ENCODE measurements at places on chromosomes 13 and 19. TPM values are rescaled to one million over a fixed set of nuclear protein-coding genes. Genes with fewer than 3 reads are reported as not detected.

DNA sequence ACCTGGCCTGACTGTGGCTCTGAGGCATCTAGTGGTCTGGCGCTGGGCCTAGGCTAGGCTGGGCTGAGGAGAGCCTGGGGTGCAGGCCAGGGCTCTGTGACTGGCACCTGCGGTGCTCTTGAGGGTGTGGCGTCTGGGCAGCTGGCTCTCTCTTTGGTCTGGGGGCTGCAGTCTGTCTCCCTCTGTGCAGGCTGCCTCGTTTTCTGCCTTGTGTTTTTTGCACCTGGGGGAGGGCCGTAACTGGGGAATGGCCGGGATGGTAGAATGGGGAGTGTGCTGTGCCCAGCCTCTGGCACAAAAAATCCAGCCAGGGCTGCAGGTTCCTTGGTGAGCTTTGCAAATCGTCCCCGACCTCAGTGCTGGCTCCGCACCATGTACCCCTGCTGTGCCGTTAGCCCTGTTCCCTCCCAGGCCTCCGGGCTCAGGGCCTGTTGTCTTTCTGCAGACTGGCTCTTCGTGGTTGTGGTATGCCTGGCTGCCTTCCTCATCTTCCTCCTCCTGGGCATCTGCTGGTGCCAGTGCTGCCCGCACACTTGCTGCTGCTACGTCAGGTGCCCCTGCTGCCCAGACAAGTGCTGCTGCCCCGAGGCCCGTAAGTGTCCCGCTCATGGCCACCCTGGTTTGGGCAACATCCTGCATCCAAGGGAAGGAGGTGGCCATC lies 6.5 kb upstream of the USF2 start:
- H3K36me3 ChIP-seq, result peaks cover 2% of the 10 kb centered on the region
- H3K4me3 ChIP-seq, result no peak overlapping the region
- H3K27me3 ChIP-seq, result peaks cover 7% of the 10 kb centered on the region
- no peak for DNase-seq

GRCh38 chr13:75715601-75716523 lies 79.7 kb downstream of the LMO7 start:
- no peaks in the 10 kb centered on the region for H3K36me3 ChIP-seq
- no peak overlapping the region for H3K4me3 ChIP-seq
- no peak overlapping the region for H3K27ac ChIP-seq
- no peak for DNase-seq
- H3K27me3 ChIP-seq, result no peaks in the 10 kb centered on the region

DNA sequence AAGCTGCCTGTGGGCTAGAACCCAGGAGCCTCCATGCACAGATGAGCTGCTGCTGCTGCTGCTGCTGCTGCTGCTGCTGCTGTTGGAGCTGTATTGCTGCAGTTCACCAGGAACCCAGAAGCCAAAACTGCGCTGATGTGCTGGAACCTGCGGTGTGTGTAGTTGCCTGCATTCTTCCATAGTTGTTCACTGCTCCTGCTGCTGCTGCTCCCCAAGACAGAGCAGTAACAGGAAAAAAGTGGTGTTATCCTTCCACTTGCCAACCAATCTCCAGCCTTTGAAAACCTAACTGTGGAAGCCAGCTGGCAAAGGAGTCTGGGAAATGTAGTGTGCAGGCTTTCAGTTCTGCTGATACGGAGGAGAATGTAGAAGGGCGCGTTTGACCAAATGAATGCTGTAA lies 37.9 kb downstream of the ARHGAP35 start:
- H3K27me3 ChIP-seq, result no peaks in the 10 kb centered on the region
- H3K4me3 ChIP-seq, result no peak overlapping the region
- no peaks in the 10 kb centered on the region for H3K36me3 ChIP-seq

- no peaks in the 10 kb centered on the region for H3K36me3 ChIP-seq
- H3K27me3 ChIP-seq, result no peaks in the 10 kb centered on the region
- no peak overlapping the region for H3K4me3 ChIP-seq
- no peak for DNase-seq
- H3K27ac ChIP-seq, result no peak overlapping the region
Measured at GRCh38 chr13:81247711-81248110, 906.8 kb upstream of the SPRY2 start.

- no peaks in the 10 kb centered on the region for H3K4me1 ChIP-seq
- H3K4me3 ChIP-seq, result no peak overlapping the region
- no peak overlapping the region for H3K27ac ChIP-seq
- H3K27me3 ChIP-seq, result no peaks in the 10 kb centered on the region
Measured at GRCh38 chr13:90365130-90365529, 982.4 kb upstream of the MIR17HG start.

DNA sequence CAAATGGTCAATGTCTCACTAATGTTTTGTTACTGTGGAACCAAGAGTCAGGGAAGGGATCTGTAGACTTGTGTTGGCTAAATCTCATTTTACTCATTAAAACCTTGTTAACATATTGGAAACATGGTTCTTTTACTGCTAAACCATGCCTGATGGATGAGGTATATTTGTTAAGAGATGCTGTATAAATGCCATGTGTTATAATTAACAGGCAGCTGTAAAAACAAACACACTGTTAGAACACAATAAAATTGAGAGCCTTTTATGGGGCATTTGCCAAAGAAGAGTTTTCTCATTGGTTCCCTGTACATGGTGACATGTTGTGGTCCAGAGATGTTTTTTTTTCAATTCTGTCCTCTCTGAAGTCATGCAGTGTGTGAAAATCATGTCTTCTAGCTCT lies 121.9 kb downstream of the ESD start:
- H3K36me3 ChIP-seq, result peaks cover 5% of the 10 kb centered on the region
- no peaks in the 10 kb centered on the region for H3K27me3 ChIP-seq
- H3K27ac ChIP-seq, result no peak overlapping the region
- no peak for DNase-seq
- no peak overlapping the region for H3K4me3 ChIP-seq

DNA sequence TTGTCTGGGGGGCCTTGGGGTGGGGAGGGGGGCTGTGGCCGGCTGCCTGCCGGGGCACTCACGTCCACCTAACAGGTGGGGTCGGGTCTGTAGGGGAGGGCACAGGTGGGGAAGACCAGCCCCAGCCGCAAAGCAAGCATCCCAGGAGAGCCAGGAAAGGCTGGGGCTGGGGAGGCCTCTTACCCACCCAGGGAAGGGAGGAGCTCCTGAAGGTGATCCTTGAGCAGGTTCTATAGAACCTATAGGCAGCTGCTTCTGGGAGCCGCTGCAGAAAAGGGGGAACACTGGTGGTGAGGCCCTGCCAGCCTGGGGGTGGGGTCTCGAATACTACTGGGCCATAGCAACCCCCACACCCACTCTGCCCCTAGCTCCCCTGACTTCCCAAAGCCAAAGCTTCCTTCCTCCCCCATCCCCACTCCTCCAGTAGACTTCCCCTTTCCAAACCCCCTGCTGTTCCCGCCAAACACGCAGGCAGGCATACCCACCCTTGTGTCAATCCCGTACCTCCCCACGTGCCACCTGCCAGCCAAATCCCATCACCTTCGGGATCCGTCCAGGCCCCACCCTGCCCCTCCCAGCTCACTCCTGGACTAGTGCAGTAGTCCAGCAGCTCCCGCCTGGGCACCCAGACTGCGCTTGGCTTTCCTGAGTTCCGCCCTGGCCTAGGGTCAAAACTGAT lies 5.6 kb downstream of the KLF16 start:
- no peaks in the 10 kb centered on the region for H3K36me3 ChIP-seq
- H3K27me3 ChIP-seq, result peaks cover 25% of the 10 kb centered on the region
- no peak for DNase-seq
- H3K4me3 ChIP-seq, result peak overlapping the region; percentile 47
- H3K4me1 ChIP-seq, result peaks cover 22% of the 10 kb centered on the region
- H3K27ac ChIP-seq, result no peak overlapping the region

- peaks cover 46% of the 10 kb centered on the region for H3K4me1 ChIP-seq
- no peak for DNase-seq
- H3K36me3 ChIP-seq, result peaks cover 19% of the 10 kb centered on the region
- no peaks in the 10 kb centered on the region for H3K27me3 ChIP-seq
Measured at GRCh38 chr19:6250909-6251308, 28.9 kb downstream of the MLLT1 start.

DNA sequence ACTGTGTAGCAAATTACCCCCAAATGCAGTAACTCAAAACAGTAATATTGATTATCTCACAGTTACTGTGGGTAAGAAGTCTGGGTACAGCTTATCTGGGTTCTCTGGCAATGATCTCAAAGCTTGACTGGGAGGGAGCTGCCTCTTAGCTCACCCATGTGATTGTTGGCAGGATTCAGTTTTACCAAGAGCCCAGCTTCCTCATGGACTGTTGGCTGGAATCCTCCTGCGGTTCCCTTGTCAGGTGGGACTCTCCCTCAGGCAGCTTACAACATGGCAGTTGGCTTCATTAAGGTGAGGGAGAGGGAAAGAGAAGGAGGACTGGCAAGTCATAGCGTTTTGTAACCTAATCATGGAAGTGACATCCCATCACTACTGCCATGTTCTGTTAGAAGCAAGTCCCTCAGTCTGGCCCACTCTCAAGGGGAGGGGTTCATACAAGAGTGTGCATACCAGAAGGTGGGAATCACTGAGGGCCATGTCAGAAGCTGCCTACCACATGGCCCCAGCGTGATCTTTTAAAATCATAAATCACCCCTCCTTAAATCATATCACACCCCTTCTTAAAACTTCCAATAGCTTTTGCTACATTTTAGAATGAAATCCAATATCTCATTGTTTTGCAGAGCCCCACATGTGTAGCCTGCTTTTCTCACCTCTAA lies 108.1 kb downstream of the OLFM4 start:
- no peaks in the 10 kb centered on the region for H3K36me3 ChIP-seq
- no peak for DNase-seq
- no peak overlapping the region for H3K27ac ChIP-seq
- no peaks in the 10 kb centered on the region for H3K4me1 ChIP-seq

GRCh38 chr13:82963226-82964099 lies 918.8 kb downstream of the SLITRK1 start:
- no peaks in the 10 kb centered on the region for H3K27me3 ChIP-seq
- H3K27ac ChIP-seq, result no peak overlapping the region
- no peak overlapping the region for H3K4me3 ChIP-seq
- H3K36me3 ChIP-seq, result no peaks in the 10 kb centered on the region

DNA sequence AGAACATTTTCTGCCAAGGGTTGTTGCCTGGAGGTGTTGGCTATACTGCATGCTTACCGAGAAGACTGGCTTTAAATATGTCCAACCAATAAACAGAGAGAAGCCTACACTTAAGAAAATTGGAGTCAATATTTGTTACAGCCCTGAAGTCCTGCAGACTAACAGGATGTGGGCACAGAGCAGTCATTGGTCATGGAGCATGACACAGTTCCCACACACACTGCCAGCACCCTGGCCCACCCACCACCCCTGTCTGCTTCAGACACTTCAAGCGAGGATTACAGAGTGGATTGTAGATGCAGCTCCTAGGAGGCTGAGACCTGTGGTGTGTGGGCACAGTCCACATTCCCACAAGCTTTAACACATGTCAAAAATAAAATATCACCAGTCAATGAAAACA lies 21.0 kb upstream of the SERP2 start:
- no peak for DNase-seq
- peaks cover 6% of the 10 kb centered on the region for H3K4me1 ChIP-seq
- no peak overlapping the region for H3K4me3 ChIP-seq
- no peaks in the 10 kb centered on the region for H3K27me3 ChIP-seq

DNA sequence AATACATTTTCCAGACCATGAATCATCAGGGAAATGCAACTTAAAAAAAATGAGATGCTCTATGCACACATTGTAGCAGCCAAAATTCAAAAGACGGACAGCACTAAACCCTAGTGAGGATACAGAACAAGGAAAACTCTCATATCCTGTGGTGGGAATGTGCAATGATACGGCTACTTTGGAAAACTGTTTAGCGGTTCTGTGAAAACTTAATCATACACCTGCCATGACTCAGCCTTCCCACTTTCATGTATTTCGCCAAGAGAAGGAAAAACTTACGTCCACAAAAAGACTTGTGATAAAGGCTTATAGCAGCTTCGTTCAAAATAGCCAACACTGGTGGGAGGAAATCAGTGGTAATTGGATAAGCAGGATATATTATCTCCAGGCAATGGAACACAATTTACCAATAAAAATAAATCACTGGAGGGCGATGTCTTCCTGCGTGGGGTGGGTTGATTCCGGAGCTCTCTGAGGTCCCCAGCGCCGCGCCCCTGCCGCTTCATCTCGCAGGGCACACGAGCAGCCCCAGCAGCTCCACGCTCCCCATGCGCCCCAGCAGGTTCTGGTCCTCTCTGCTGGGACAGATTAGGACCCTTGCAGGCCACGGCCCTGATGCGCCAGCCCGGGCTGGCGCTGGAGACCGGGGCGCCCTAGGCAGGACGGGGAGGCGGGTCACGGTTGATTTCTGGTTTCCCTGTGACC lies 97.2 kb upstream of the ARHGEF7 start:
- DNase-seq, result no peak
- H3K27me3 ChIP-seq, result peaks cover 2% of the 10 kb centered on the region
- H3K4me3 ChIP-seq, result no peak overlapping the region
- peaks cover 2% of the 10 kb centered on the region for H3K36me3 ChIP-seq
- no peak overlapping the region for H3K27ac ChIP-seq

DNA sequence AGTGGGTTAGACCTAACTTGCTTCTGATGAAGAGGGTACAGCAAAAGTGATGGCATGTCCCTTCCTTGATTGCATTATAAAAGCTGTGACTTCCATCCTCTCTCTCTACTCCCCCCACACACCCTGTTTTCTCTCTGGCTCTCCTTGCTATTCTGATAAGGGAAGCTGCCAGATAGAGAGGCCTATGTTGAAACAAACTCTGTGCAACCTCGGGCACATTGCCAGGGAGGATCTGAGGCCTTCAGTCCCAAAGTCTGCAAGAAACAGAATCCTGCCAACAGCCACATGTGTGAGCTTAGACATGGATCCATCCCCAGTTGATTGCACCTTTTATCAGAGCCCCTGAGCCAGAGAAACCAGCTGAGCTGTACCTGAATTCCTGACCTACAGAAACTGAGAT lies 44.8 kb upstream of the ARGLU1 start:
- no peak overlapping the region for H3K27ac ChIP-seq
- H3K4me3 ChIP-seq, result no peak overlapping the region
- no peak for DNase-seq
- no peaks in the 10 kb centered on the region for H3K27me3 ChIP-seq
- H3K4me1 ChIP-seq, result peaks cover 14% of the 10 kb centered on the region
- no peaks in the 10 kb centered on the region for H3K36me3 ChIP-seq

- H3K27ac ChIP-seq, result no peak overlapping the region
- H3K36me3 ChIP-seq, result no peaks in the 10 kb centered on the region
- DNase-seq, result no peak
Measured at GRCh38 chr19:11251650-11252314, 10.5 kb downstream of the DOCK6 start.

DNA sequence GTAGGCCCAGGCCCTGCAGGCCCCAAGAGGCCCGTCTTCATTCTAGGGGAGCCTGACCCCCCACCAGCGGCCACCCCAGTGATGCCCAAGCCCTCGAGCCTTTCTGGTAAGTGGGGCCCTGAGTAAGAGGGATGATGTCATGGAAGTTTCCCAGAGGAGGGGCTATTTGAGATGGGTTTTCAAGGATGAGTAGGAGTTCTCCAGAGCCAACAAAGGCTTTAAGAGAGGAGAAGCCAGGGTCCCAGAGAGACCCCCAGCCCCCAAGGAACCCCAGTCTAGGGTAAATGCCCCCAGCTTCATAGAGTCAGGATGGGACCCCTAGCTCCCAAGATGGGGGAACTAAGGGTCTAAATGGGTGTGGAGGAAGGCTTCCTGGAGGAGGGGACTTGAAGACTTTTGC lies 9.1 kb upstream of the PIK3R2 start:
- DNase-seq, result no peak
- no peak overlapping the region for H3K27ac ChIP-seq
- no peak overlapping the region for H3K4me3 ChIP-seq
- H3K4me1 ChIP-seq, result no peaks in the 10 kb centered on the region
- peaks cover 12% of the 10 kb centered on the region for H3K36me3 ChIP-seq
- no peaks in the 10 kb centered on the region for H3K27me3 ChIP-seq

Gene CDX2
- total RNA-seq, result 2.4 TPM

Gene KCNRG
- total RNA-seq, result 1.4 TPM

Gene ZNF433
- 5.8 TPM for total RNA-seq

Gene TINCR
- 0.37 TPM for total RNA-seq

Data from neural crest cell (in vitro differentiated cells).